HTR-8/SVneo (cell line): ENCODE measurements at places on chromosomes 13 and 19.

- peak; percentile 50 for DNase-seq
Observed at GRCh38 chr13:79936368-79937136, 404.4 kb downstream of the SPRY2 start.

- no peak for DNase-seq
Observed at GRCh38 chr13:32153056-32153455, 121.5 kb downstream of the FRY start.

GRCh38 chr13:101360525-101360924, 55.8 kb downstream of the NALCN start:
- no peak for DNase-seq

DNA sequence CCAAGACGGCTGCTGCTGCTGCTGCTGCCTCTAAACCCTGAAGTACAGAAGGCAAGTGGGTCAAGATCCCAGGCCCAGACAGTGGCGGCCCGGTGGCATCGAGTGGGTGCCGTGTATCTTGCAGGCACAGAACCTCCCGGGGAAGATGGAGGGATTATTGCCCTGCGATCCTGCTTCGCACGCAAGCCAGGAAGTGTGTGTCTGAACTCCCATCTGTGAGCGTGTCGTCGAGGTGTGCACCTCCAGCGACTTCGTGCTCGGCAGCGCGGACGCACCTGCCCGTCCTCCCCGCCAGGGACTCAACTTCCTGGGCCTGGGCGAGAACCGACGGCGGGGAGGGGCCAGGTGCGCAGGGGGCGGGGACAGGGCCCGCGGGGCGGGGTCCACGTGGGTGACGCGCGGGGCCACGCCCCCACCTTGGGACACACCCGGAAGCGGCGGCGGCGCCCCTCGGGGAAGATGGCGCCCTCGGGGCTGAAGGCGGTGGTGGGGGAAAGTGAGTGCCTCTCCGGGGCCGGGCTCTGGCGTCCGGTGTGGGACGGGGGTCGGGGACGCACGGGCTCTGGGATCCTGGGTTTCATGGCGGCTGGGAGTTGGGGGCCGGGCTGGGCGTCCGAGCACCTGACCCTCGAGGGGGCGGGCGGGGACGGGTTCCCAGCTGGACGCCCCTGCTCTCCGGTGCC, at the start of gene STXBP2:
STXBP2 (plus strand) TSS at position 420 of the 683 bp plus-strand sequence; CDS start at position 460, 40 bp downstream.
- no peak for DNase-seq

DNA sequence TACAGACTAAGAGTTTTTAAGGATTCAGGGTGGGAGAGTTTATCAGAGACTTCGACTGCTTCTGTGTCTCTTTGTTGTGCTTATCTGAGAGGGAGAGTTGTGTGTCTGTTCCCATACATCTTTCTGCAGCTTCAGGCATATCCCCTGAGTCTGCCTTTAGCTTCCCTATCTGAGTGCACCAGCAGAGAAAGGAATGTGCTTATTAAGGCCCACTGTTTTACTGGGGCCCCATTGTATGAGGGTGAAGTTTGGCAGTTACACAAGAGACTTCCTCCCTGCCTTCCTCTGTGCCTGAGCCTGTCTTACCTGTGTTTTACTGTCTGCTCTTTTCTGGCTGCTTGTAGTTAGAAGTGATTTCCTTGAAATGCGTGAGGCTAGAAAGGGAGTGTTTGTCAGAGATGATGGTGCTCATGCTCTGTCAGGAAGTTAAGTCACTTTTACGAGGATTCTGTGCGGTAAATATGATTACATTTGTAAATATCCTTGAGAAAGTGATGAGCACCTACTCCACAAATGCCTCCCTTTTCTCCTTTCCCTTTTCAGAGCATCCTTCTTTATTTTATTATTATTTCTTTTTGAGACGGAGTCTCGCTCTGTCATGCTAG, 1228.9 kb upstream of the MIR17HG start:
- DNase-seq = no peak

GRCh38 chr19:51789061-51789795, 5.7 kb upstream of the FPR3 start:
- DNase-seq = no peak

GRCh38 chr13:63671296-63671695, 2255.6 kb upstream of the PCDH20 start:
- DNase-seq = no peak

DNA sequence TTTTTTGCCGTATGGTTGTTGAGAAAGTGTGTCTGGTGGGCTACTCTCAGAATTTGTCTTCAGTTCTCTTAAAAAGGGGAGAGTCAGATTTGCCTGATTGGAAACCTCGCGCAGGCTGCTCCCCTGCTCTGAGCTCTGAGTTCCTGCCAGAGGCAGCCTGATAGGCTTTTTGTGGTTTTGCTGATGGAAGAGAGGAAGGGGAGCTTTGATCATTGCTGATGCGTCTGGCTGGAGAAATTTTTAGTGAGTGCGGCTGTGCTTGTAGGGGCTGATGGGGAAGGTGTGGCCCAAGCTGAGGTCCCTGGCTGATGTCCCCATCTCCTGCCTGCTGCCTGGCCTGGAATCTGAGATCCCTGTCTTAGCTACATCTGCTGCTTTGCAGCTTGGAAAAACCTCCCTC, 2.8 kb downstream of the CHST8 start:
- DNase-seq = no peak

- no peak for DNase-seq
Observed at GRCh38 chr19:13060233-13060963, 42.3 kb downstream of the LYL1 start.

DNA sequence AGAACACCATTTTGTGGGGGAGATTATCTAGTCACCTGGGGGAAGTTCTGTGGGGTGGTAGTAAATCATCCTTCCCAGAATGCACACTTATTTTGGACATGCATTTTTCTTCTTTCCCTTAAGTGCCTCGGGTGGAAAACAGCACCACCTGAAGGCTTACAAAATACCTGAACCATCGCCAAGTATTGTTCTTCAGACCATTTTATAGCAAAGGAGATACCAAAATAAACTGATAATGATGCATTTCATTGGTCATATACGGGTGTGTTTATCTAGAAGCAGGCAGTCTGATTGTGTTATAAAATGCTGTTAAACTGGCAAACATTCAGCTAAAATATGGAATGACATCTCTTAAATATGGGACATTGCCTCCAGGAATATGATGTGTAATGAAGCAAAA, 1034.7 kb downstream of the SLITRK1 start:
- no peak for DNase-seq

DNA sequence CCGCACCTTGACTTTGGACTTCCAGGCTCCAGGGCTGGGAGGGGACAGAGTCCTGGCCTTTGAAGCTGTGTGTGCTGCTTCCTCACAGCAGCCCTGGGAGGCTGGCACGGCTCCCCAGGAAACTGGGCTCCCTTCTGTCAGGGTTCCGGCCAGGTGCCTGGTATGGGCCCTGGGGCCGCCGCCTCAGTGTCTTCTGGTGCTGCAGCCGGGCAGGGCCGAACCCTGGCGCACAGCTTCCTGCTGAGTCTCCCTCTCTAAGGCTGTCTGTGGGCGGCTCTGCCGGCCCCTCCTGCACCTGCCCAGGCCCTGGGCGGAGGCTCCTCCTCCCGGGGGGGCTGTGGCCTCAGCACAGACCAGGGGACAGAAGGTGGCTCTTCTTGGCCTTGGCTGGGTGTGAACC, 32.4 kb downstream of the GPX4 start:
- no peak for DNase-seq

DNA sequence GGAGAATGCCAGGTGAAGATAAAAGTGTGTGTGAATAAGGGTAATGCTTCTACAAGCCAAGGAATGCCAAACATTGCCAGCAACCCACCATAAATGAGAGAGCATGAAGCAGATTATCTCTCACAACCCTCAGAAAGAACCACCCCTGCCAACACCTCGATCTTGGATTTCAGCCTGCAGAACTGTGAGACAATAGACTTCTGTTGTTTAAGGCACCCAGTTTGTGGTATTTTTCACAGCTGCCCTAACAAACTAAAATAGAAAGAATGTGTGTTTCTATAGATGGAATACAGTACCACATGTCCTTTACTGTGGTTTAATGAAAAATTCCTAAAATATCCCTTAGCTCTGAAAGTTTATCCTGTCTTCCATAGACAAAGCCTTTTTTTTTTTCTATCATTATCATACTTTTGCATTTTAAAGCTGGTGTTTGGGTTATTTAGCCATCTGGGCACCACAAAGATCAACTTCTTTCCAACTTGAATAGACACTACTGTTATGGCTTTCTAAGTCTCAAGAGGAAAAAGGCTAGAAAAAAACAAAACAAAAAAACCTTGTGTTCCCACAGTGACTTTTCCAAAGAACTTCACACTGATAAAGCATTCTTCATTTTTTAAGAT, 505.6 kb downstream of the KCTD12 start:
- DNase-seq = no peak

- DNase-seq = no peak
Observed at GRCh38 chr19:18423258-18424020, 4.2 kb downstream of the SSBP4 start.

DNA sequence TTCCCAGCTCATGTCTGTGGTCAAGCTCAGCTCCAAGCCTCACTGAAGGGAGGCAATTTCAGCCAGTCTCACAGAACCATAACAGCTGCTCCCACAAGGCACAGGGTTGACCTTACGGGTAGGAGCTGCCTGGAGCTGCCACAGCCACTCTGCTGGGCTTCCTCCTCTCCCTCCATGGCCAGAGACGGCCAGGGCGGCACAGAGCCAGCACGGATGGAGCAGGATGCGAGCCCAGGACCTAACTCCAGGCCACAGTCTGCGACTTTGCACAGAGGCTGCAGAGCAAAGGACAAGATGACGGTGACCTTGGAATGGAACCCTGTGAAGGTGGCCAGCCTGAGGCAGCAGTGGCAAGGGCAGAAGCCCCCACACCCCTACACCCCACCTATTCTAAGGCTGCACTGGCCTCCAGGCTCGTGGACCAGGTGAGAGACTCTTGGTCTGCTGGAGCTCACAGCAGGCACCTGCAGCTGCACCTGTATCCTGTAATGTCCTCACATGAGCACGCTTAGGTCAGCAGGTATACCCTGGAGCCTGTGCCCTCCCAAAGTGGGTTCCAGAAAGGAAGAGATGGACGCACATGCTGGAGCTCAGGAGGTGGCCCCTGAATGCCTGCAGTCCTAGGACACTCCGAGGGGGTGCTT, 29.6 kb downstream of the ADPRHL1 start:
- DNase-seq = no peak

DNA sequence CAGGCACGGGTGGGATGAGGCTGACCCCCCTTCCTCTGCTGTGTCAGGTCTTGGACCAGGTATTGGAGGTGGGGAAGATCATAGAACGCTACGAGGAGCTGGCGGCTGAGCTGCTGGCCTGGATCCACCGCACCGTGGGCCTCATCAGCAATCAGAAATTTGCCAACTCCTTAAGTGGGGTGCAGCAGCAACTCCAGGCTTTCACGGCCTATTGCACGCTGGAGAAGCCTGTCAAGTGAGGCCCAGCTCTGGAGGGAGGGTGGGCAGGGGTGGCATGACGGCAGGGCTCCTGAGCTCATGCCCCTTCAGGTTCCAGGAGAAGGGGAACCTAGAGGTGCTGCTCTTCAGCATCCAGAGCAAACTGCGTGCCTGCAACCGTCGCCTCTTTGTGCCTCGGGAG, 35.3 kb downstream of the SPTBN4 start:
- no peak for DNase-seq

DNA sequence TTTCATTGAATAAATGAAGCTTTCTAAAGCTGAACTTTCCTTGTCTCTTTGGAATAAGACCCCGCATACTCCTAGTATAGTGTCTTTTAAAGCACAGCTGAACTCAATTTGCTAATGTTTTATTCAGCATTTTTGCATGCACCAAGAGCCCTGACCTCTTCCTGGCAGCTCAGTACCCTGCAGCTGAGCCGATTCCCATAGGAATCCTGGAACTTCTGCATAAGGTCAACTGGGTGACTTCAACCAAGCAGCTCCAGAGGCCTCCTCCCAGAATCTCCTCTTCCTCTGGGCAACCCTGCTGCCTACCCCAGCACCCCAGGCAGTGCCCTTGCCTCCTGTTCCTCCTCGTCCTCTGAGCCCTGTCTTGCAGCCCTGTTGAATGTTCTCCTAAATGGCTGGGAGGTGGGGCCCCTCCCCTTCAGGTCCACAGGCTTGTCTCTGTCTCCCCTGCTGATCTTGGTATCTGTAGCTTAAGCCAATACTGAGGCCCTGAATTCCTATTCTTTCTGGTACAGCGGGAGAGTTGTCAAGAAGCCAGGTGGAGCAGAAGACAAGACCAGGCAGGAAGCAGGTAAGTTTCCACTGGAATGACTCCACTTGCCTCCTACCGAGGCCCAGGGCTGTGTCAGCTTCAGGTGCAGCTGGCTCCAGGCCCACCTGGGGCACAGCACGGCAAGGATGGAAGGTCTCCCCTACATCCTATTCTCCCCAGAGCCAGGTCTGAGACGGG, 23.6 kb upstream of the CCDC124 start:
- DNase-seq = no peak

DNA sequence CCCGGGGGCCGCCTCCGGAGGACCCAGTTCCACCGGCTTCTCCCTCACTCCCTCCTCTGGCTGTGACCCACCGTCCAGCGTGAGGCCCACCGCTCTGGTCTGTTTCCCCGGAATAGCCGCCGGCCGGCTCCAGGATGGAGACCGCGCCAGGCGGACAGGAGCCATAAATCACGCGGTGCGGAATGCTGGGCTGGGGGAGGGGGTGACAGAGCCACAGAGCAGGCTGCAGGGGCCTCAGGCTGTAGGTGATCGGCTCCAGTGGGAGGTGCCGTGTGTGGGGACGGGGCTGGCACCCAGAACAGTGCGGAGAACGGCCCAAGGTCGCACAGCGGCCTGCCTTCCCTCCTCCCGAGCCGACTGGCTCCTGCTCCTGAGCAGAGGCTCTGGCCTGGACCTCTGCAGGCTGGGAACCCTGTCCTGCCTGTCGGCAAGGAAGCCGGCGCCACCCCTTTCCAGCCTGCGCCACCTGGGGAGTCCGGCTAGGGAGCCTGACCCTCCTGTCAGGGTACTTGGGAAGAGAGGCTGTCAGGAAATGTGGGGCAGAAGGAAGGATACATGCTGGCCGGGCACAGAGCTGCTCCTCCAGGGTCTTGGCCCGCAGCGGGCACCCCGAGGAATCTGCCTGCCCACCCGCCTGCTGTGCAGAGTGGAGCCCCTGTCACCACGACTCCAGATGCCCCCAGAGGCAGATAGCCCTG, 8.3 kb downstream of the PIAS4 start:
- DNase-seq = no peak
